ENCODE measurements at places on chromosomes 11 and 22.

- no peak for DNase-seq
These were observed 7.9 kb downstream of the PACS1 start for GRCh38 chr11:66077927-66078326.

- DNase-seq, result no peak
These were observed 22.5 kb downstream of the TRAF6 start for GRCh38 chr11:36487619-36488018.

- no peak for DNase-seq
These were observed 289.1 kb upstream of the SORL1-AS1 start for GRCh38 chr11:121741761-121742361.

GRCh38 chr11:5973530-5973929 is 5.2 kb upstream of the OR56A5 start:
- no peak for DNase-seq

- DNase-seq, result no peak
These were observed 66.0 kb downstream of the KCNQ1 start for GRCh38 chr11:2510626-2511402.

DNA sequence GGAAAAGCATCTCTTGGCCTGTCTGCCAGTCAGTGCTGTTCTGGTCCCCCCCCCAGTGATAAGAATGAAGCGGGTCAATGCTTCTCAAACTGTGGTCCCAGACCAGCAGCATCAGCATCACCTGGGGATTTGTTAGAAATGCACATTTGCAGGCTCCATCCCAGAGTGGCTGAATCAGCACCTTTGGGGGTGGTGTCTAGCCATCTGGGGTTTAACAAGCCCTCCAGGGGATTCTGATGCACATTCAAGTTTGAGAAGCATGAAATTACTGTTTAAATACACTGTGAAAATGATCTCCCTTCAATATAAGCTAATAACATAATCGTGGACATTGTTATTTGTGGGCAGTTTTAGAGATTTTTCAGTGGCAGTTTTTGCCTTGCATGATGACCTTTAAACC is 133.5 kb downstream of the MYO18B start:
- no peak for DNase-seq

DNA sequence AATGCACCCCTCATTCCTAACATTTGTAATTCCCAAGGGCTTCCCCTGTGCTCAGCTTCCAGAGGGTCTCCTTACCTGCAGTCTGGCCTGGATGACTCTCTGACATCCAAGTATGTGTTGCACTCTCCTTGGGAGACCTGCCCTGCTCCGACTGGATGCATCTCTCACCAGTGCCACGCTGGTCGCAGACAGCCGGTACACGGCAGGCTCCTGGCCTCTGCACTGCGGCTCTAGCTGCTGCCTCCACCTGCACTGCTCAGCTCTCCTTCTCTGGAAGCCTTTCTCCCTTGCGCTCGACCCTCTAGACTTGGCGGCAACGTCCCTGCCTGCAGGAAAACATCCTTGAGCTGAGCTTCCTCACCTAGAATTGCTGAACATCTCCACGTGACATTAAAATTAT is 685.9 kb downstream of the BRD1 start:
- no peak for DNase-seq

DNA sequence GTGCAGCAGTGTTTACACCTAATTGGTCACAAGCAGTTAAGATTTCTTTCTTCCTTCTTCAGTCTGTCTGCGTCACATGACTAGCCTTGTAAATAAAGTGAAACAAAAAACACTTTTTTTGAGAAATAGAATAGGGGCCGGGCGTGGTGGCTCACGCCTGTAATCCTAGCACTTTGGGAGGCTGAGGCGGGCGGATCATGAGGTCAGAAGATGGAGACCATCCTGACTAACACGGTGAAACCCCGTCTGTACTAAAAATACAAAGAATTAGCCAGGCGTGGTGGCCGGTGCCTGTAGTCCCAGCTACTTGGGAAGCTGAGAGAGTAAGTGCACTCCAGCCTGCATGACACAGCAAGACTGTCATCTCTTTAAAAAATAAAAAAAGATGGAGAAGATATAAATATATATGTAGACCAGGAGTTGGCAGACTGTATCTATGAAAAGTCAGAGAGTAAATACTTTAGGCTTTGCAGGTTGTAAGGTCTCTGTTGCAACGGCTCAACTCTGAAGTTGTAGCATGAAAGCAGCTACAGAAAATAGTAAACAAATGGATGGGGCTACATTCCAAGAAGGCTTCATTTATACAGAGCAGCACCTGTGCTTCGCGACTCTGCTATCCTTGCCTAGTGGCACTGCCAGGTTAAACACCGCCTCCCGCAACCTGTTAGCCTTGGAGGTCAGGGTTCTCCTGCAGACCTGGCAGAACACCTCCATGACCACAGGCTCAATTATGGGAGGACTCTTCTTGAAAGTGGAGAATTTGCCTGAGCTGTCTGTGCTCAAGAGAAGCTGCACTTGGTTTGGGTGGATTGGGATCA is 55.9 kb downstream of the PPP6R2 start:
- DNase-seq, result peak; percentile 7

DNA sequence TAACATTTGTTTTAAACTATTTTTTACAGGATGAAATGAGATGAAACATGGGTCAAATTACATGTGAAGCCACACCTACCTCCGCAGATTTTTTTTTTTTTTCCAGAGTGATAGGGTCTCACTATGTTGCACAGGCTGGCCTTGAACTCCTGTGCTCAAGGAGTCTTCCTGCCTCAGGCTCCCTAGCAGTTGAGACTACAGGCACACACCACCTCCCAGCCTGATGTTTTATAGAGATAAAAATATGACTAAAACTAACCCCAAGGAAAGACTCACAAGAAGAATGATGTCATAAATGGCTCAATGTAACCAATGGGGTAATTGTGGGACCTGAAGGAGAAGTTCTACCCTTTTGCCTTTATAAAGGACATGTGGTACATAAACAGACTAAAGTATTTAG is 52.3 kb upstream of the SOX6 start:
- no peak for DNase-seq

- DNase-seq, result no peak
These were observed 67.5 kb downstream of the ADAMTS15 start for GRCh38 chr11:130515829-130516553.

DNA sequence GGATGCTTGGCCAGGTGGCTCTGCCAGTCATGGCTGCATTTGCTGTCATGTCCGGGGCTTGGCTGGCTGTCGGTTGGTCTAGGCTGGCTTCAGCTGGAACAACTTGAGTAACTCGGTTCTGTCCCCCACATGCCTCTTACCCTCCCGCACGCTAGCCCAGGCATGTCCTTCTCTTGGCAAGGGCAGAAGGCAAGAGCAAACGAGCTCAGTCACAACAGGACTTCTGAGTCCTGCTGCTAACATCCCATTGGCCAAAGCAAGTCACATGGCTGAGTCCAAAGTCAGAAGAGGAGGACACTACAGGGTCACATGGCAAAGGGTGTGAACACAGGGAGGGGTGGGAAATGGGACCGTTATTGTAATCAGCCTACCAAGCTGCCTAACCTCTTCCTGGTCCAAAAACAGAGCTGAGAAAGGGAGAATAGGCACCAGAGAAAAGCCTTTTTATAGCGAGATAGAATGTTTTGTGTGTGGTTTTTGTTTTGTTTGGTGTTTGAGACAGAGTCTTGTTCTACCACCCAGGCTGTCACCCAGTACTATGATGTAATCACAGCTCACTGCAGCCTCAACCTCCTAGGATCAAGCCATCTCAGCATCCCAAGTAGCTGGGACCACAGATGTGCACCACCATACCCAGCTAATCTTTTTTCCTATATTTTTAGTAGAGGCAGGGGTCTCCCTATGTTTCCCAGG is 81.9 kb downstream of the MN1 start:
- no peak for DNase-seq

DNA sequence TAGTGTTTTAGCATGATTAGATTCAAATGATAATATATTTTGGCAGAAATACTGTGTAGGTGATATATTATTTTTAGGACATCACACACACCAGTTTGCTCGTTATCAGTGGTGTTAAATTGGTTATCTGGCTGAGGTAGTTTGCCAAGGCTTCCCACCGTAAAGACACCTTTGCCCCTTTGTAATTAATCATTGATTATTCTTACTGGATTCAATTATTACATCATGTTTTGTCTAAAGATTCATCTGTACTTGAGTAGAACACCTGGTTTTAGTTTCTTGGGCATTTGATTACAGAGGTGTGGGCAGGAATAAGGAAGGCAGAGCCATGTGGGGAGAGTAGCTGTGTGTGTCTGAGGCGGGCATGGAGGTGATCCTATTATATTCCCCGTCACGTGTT is 39.5 kb upstream of the ST14 start:
- no peak for DNase-seq

GRCh38 chr11:88152381-88152780 is 22.9 kb downstream of the RAB38 start:
- no peak for DNase-seq

GRCh38 chr11:129279326-129280026 is 87.4 kb upstream of the ARHGAP32 start:
- DNase-seq, result peak; percentile 57

- DNase-seq, result no peak
These were observed 18.9 kb upstream of the FIBIN start for GRCh38 chr11:26974996-26975395.

GRCh38 chr11:27839226-27839913 is 139.1 kb upstream of the BDNF start:
- no peak for DNase-seq

GRCh38 chr22:20863366-20863765 is 4.6 kb downstream of the SNAP29 start:
- DNase-seq, result no peak

DNA sequence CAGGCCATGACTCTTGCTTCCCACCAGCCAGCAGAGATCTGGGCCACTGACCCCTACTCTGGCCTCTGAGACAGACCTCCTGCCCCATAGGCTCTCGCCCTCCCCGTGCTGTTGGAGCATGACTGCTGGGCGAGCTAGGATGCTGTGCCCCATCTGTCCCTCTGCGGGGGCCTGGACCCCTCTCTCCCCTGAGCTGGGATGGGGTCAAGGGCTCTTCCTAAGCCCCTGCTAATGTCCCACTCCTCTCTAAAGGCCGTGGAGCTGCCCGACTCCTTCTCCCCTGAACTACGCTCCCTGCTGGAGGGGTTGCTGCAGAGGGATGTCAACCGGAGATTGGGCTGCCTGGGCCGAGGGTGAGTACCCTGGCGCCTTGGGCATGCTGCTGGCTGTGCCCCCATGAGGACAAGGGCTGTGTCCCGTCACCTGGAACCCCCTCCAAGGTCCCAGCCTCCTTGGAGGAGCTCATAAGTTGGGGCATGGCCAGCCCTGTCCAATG is 6.2 kb upstream of the ANKRD13D start:
- DNase-seq, result no peak

DNA sequence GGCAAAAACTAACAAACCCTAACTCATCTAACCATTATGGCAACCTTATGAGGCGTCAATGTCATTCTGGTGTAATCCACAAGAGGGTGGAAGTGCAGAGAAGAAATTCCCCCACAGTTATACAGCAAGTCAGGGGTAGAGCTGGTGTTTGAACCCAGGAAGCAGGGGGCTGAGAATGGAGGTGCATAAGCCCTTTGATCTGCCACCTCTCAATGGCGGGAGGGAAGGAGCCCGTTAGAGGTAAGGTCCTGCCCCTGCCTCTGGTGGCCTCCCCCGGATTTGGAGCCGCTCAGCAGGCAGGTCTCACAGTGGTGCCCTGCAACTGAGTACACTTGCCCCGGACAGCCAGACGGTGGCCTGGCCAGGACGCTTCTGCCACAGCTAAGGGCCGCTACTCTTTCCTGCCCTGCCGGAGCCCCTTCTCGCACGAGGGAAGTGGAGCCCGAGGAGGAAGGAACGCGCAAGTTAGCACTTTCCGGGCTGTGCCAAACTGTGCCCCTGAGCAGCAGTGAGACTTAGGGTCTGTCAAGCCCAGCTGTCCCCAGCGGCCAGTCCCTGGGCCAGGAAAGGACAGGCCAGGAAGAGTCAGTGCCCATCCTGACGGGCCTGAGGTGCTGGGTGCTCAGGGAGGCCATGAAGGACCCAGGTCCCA is 1.1 kb downstream of the FXYD2 start:
- peak; percentile 25 for DNase-seq

- DNase-seq, result no peak
These were observed 2.6 kb downstream of the HYOU1 start for GRCh38 chr11:119054418-119054817.

GRCh38 chr22:37740455-37741311 is 43.8 kb downstream of the TRIOBP start:
- DNase-seq, result no peak

GRCh38 chr22:30825711-30826505 is 131.2 kb downstream of the OSBP2 start:
- no peak for DNase-seq

- DNase-seq, result no peak
These were observed 80.7 kb downstream of the ARHGAP20 start for GRCh38 chr11:110631551-110631950.

All from A549 (cell line).